GM23248 (cell line): ENCODE measurements at places on chromosomes 4 and X. TPM values are rescaled to one million over a fixed set of nuclear protein-coding genes. Genes with fewer than 3 reads are reported as not detected.

DNA sequence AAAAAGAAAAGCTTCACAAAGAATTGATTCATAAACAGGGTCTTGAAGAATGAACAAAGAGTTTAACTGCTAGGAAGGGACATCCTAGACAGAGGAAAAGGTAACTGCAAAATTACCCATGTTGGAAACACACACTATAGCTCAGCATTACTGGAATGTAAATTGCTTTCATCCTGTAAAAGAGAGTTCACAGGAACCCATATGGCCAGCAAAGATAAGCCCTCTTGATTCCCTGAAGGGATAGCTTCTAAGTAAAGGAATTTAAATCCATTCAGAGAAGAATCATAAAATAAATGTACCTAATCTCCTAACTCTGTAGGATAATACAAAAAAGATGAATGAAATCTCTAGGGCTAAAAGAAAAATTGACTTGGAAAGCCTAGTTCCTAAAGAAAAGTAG is 107.1 kb upstream of the INTU start:
- no peak for DNase-seq

DNA sequence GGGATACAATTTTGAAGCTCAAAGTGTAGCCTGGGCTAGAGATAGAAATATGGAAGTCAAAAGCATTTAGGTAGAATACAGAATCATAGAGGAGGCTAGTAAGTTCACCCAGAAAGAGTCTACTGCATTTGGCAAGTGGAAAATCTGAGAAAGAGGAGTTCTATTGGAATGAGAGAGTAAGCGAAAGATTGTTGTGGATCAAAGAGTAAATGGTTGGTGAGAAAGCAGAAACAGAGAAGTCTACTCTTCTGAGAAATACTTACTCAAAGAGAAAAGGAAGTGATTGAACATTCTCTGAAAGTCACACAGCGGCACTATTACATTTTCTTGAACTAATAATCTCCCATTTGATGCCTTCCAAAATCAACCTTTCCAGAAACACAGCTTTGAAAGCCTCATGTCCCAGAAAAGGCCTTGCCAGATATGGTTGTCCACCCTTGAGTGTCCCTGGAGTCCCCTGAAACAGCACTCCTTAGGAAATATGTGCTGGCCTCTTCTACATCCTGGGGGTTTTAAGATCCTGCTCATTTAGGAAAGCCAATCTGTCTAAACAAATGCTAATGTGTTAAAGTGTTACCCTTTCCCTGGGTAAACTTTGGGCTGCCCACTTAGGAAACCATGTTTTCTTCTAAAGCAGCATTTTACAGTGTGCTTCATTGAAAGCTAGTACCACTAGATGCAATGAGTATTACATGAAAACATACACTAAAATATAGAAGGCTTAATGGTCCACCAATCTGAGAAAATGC is 132.6 kb downstream of the INPP4B start:
- no peak for DNase-seq

DNA sequence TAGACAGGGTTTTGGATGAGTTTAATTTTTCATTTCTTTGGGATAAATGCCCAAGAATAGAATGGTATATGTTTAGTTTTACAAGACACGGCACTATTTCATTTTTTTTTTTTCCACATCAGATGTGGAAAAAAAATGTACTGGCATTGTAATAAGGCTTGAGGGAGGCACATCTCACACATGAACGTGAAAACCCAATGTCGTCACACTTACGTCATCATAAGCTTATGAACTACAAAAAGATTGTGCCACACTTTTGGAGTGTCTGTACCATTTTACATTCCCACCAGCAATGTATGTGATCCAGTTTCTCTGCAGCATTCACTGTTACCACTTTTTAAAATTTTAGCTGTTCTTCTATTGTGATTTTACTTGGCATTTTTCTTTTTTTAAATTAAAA is 74.2 kb downstream of the TAF1 start:
- no peak for DNase-seq

DNA sequence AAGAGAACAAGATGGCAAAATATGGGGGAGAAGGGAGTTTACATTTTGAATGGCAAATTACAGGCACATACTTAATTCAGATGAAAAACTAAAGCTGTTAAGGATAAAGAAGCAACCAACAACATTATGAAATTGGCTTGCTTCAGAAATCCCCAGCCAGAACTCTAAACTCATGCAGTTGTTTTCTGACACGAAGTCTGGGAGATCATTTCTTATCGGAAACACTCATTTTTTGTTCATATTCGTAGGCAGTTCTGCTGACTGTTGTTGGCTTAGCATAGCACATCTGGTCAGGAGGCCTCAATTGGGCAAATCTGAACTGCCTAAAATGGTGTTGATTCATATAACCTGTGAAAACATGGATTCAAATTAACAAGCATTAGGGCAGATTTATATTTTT is 33.0 kb upstream of the ARHGAP6 start:
- no peak for DNase-seq

GRCh38 chrX:150768580-150769190 is 75.5 kb downstream of the MTMR1 start:
- no peak for DNase-seq

GRCh38 chrX:48939524-48940228 is 17.7 kb downstream of the OTUD5 start:
- no peak for DNase-seq

- no peak for DNase-seq
These were observed 14.7 kb downstream of the RAPGEF2 start for GRCh38 chr4:159117564-159117963.

GRCh38 chr4:108078024-108078733 is 88.5 kb downstream of the HADH start:
- DNase-seq, result no peak

- no peak for DNase-seq
These were observed 113.0 kb upstream of the TLR3 start for GRCh38 chr4:185955826-185956543.

DNA sequence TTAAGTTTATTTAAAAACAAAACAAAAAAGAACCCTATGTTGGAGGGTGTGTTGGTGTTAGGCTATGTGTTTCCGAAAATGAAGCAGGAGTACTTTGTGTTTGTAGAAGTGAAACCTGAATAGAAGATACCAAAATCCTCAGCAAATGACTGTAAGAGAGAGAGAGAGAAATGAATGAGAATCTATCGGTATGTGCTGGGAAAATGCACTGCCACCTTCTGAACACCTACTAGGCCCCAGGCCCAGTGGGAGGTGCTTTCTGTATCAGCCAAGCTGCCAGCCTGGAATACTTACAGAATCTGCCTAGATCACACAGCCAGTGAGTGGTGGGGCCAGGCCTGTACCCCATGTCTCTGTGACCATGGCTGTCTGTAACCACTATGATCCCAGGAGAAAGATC is 14.9 kb upstream of the PIM2 start:
- DNase-seq, result no peak

- DNase-seq, result no peak
These were observed 52.5 kb upstream of the RPL34 start for GRCh38 chr4:108567831-108568230.

- no peak for DNase-seq
These were observed 108.5 kb upstream of the MID1 start for GRCh38 chrX:10728806-10729389.

DNA sequence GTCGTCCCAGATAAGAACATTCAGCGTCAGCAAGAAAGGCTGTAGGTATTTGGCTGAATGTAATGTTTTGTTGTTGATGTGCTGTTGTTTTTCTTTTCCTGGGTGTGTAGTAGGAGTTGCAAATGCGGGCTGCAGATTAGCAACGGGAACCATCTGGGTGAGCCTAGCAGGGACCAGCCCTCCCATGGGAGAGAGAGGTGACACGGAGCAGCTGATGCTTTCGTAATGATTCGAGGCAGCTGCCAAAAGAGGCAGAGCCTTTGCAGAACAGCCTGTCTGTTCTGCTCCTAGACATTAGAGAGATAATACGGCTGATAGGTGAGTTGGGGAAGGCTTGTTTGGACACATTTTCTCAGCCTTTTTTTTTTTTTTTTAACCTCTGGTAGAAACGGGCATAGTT is 25.3 kb downstream of the ARSF start:
- peak; percentile 2 for DNase-seq

- DNase-seq, result peak; percentile 56
These were observed 4.5 kb downstream of the CBR4 start for GRCh38 chr4:169005453-169006099.

GRCh38 chrX:56278692-56279091 is 46.5 kb downstream of the KLF8 start:
- no peak for DNase-seq

- peak; percentile 28 for DNase-seq
These were observed 168.8 kb upstream of the FAM47A start for GRCh38 chrX:34300871-34301270.

- DNase-seq, result no peak
These were observed 3.7 kb upstream of the OSTC start for GRCh38 chr4:108646706-108647105.

- DNase-seq, result peak; percentile 2
These were observed 583.7 kb downstream of the TRIML1 start for GRCh38 chr4:188722911-188723310.

GRCh38 chr4:26726655-26727387 is 133.8 kb upstream of the STIM2 start:
- DNase-seq, result no peak

GRCh38 chr4:59630922-59631321 is 1569.2 kb upstream of the ADGRL3 start:
- no peak for DNase-seq

- no peak for DNase-seq
These were observed 244.7 kb downstream of the ENOX2 start for GRCh38 chrX:130658310-130658709.

- DNase-seq, result no peak
These were observed 12.0 kb downstream of the RPS6KA6 start for GRCh38 chrX:84175958-84176357.

GRCh38 chr4:180164799-180165198 is 2078.4 kb upstream of the TENM3 start:
- DNase-seq, result no peak

- no peak for DNase-seq
These were observed 38.9 kb upstream of the MAB21L2 start for GRCh38 chr4:150543042-150543441.

DNA sequence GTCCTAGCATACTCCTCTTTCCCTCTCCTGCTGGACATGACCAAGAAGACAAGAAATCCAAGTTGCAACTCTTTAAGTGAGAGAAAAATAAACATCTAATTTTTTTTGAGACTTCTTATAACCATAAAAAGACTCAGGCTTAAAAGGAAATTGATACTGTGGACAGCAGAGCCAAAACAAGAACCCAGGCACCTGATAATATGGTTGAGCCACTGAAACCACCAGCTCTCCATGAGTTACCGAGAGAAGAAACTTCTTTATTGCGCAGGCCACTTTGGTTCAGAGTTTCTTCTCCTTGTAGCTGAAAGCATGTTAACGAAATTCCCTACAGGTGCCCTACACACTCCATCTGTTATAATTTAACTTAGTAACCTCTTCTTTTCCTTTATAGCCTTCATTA is 11.3 kb upstream of the SPCS3 start:
- no peak for DNase-seq

- peak; percentile 81 for DNase-seq
These were observed 51.8 kb upstream of the TRAM1L1 start for GRCh38 chr4:117137145-117137544.

DNA sequence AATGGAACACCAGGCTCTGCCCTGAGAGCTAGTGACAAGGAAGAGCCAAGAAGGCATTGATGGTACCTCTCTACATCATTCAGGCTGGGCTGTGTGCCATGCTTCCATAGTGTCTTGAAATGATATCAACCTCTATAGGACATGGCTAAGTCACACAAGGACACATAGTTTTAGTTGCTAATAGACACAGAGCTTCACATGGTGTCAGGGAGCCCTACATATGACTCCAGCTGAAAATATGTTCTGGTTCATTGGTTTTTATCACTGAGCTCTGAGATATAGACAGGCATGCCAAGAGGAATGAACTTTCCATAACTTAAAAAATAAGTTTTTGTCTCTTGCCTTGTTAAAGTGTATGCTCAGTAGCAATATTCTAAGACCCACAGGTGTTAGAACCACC is 72.1 kb upstream of the PRKG2 start:
- DNase-seq, result peak; percentile 9

DNA sequence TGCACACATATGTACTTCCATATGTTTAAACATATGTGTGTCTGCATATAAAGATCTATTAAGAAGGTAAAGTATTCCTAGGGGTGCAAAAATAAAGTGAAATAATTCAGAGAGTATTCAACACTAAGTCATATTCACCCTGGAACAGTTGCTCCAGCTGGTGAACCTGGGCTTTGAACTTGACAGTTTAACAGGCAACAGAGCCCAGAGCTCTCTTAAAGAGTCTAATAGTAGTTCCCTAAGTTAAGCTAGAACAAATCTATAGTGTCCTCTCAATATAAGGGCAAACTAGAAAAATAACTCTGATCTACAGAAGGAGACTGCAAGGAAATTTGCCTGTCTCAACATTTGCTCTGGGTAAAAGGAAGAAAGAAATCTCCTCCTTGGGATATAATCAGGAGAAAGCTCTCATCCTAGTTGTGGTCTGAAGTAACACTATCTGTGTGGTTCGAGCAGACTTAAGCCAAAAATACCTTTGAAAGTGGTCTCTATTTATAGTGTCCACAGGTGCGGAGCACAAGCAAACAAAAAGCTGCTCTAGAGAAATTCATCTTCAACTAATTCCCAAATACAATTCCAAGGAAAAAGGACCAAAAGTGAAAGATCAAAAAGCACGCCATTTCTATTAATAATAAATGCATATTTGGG is 29.9 kb downstream of the VEGFC start:
- DNase-seq, result no peak

DNA sequence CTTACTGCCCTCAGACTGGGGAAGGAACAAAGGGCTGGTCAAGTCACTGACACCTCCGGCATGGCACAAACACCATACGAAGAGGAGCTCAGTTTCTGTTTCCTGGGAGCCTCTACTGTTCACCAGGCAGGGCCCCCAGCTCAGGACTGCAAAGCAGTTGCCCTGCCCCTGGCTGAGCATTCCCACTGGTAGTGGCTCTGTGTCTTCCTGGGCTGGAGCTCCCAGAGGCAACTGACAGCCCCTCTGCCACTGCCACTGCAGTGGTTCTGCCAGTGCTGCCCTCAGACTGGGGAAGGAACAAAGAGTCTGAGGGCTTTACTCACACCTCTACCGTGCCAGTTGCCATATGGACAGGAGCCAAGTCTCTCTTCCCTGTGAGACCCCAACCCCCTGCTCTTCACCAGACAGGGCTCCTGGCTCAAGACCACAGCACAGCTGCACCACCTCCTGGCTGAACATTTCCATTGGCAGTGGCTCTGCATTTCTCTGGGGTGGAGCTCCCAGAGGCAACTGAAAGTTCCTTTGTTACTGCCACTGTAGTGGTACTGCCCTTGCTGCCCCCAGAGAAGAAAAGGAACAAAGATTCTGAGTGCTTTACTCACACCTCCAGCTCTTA is 67.9 kb downstream of the SMARCA5 start:
- DNase-seq, result no peak

The ESX1 gene
- total RNA-seq, result not detected in 2 replicates

The NBDY gene
- 8.5 and 8.7 TPM in 2 replicates for total RNA-seq

The PLAC8 gene
- total RNA-seq, result not detected in 2 replicates

The IL3RA gene
- not detected in 2 replicates for total RNA-seq

The RIBC1 gene
- 0.25 and 0.32 TPM in 2 replicates for total RNA-seq

The SPANXN4 gene
- total RNA-seq, result not detected in 2 replicates

The FHDC1 gene
- total RNA-seq, result 0.22 and 0.25 TPM in 2 replicates

The KLKB1 gene
- not detected in 2 replicates for total RNA-seq

The HS3ST1 gene
- total RNA-seq, result not detected in 2 replicates

The STARD8 gene
- total RNA-seq, result 2.4 and 4.9 TPM in 2 replicates

The PDZD4 gene
- 1.5 TPM in 1 of 2 replicates, not detected in the other for total RNA-seq

The C4orf54 gene
- total RNA-seq, result not detected in 2 replicates

The RASL11B gene
- not detected in 2 replicates for total RNA-seq
